ENCODE measurements at places on chromosomes 4 and X.

GRCh38 chrX:24025741-24026403, 1.1 kb downstream of the KLHL15 start:
- peak; percentile 30 for DNase-seq

- peak; percentile 26 for DNase-seq
Measured at GRCh38 chr4:142700531-142700930, 145.6 kb downstream of the INPP4B start.

DNA sequence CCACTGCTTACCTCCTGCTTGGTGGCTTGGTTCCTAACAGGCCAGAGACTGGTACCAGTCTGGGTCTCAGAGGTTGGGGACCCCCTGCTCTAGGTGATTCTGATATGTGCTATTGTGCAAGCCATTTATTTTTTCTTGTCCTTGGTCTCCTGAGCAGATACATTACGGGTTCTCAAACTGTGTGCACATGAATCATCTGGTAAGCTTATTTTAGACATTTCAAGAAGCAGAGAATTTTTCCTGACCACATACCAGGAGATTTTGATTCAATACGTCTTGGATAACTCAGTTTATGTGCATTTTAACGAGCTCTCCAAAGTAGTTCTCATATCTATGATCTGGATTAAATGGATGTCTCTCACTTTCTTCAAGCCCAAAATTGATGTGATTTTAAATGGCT, 77.2 kb downstream of the FHIP1A start:
- no peak for DNase-seq

GRCh38 chr4:35757836-35758235, 486.5 kb downstream of the ARAP2 start:
- DNase-seq: no peak

DNA sequence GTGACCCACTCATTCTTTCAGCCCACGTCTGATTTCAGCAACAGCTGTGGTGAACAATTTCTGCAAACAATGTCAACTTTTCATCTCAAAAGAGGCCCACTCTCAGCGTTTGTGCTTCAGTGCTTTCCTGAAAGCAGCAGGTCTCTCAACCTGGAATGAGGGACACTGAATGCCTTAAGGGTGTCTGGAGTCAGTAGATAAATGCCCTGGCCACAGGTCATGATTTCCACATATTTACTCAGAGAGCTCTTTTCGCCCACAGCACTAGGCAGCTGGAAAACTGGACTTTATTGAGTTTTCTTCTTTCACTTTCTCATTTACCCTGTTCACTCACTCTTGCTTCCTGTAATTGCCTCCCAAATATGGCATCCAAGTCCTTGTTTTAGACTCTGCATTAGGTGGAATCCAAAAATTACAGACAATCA, 52.8 kb downstream of the NPFFR2 start:
- no peak for DNase-seq

DNA sequence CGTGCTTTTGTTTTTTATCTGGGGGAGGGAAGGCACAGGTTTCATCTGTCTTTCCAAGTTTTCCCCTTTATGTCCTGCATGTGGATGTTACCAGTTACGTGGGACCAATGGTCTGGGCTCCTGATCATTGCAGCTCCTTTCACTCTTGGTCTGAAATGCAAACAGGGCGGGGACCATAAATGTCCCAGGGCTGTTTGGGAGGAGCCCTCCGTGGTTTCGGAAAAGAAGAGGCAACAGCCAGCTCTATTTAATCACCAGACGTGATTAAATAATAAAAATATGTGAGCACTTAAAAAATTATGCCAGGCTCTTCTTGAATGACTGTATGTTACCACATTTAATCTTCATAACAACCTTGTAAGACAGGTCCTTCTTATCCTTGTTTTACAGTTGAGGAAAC, 30.8 kb upstream of the C1GALT1C1 start:
- DNase-seq: no peak

DNA sequence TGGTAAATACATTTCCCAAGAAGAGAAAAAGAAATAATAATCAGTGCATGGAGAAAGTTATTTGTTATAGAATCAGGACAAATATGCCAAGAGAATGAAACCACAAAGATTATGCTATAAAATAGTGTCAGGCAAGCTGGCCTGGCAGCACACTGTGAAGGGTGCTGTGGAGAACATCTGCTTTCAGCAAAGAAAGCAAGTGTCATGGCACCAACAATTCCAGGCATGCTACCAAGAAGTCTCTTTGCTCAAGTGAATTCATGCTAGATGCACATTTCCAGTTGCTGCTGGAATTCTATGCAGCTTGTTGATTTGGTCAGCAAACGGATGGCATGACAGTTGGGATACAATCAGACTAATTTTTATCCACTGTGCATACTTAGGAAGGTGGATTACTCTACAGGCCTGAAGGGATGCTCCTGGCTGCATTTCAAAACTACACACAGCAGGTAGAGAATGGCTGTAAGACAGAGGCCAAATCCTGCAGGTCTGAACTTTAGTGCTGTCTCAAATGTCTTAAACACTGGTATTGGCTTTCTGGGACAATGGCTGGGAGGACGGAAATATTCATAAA, 154.6 kb upstream of the FAT1 start:
- no peak for DNase-seq

- DNase-seq: no peak
Measured at GRCh38 chrX:11416600-11416999, 123.4 kb downstream of the AMELX start.

DNA sequence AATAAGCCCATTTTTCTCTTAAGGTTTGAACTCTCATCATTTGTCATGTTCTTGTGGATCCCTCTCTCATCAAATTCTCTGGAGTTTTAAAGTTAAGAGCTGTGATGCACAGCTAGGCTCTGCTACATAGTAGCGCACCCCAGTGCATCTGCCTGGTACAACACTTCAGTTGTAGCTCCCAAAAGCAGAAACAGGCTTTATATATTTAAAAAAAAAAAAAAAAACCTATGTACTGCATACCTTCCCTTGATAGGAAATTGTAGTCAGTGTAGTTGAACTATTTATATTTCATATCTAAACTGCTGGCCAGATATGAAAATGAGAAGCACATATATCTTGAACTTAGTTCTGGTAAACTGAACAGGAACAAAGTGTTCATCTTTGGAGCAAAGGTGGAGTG, 131.4 kb downstream of the KLHL13 start:
- DNase-seq: peak; percentile 8

DNA sequence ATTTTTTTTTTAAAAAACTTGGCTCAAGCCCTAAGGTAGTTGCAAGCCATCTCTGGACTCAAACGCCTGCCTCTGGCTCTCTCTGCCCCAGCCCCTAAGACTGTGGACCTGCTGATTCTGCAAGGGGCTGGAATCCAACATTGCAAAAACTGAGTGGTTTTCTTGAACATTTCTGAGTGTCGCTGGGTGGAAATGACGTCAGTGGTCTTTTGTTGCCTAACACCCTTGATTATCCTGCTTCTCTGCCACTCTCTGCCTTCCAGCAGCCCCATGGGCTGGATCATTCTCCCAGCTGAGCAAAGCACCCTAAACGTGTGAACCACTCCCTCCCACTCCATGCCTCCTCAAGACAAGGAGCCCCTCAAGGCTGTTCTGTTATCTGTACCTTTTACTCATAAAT, 16.6 kb downstream of the BST1 start:
- DNase-seq: no peak

DNA sequence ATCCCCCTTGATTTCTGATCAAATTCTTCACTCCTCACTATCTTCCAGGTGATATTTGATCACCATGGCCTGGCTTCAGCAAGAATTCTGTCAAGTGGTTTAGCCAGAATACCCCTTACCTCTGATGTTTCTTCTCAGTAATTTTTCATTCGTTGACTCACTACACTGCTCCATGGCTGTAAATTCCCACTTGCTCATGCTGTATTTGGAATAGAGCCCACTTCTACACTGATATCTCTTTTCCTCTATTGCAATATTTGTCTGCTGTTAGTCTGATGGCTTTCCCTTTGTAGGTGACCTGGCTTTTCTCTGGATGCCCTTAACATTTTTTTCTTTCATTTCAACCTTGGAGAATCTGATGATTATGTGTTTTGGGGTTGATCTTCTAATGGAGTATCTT, 73.9 kb upstream of the DIPK2B start:
- DNase-seq: no peak

DNA sequence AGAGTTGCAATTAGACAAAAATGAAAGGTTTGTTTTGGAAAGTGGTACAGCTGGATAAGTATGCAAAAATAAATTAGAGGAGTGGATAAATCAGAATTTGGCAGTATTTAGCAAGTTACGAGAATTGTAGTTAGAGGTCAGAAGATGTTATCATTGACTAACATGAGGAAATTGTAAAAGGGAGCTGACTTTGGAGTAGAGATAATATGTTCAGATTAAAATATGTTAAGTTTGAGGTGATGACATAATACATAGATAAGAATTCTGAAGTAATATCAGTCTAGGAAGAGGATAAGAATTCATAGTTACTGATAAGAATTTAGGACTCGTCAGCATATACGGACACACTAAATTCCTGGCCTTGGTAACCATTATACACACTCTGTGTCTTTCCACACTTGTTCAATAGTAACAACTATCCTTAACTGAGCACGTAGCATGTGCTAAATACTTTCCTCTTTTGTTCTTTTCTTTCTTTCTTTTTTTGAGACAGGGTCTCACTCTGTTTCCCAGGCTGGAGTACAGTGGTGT, 4.1 kb upstream of the EPGN start:
- DNase-seq: no peak

DNA sequence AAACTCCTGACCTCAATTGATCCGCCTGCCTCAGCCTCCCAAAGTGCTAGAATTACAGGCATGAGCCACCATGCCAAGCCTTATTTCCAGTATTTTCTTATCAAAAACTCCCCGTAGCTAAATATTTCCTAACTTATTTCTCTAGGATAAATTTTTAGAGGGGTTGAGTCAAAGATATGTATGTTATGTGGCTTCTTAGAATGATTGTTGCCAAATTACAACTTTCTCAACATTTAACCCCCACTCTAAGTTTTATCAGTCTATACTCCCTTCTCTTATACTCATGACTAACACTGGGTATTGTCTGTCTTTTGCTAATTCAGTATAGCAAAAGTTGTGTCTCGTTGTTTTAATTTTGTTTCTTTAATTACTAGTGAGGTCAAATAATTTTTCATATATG, 187.7 kb upstream of the LNX1 start:
- no peak for DNase-seq

GRCh38 chrX:87140800-87141483, 376.7 kb upstream of the KLHL4 start:
- no peak for DNase-seq

- no peak for DNase-seq
Measured at GRCh38 chr4:113086172-113086695, 36.8 kb downstream of the ANK2 start.

GRCh38 chr4:168483811-168484210, 3.5 kb upstream of the DDX60L start:
- DNase-seq: no peak

GRCh38 chr4:165964591-165964990, 91.6 kb downstream of the TLL1 start:
- DNase-seq: no peak

DNA sequence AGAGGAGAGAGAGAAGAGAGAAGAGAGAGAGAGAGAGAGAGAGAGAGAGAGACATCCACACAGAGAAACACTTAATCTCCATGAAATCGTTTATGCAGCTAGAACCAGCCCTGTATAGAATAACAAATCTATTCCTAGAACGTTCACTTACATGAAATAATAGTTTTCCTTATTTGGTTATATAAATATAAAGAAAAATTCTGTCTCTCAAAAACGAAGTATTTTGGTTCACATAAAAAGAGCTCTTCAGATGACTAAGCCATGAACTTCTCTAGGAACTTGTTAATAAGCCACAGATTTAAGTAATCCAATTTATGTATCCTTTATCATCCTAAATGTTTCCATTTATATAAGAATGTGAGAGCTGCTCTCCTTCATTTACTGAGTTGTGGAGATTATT, 1315.1 kb upstream of the PCDH7 start:
- no peak for DNase-seq

Data from common myeloid progenitor, CD34-positive (primary cell).